Esophagus squamous epithelium (tissue), 5 donors: ENCODE measurements at places on chromosomes 6 and 20. TPM values are rescaled to one million over a fixed set of nuclear protein-coding genes. Genes with fewer than 3 reads are reported as not detected.

The CST4 gene
- not detected for total RNA-seq

The SMPDL3A gene
- 21.7 TPM for total RNA-seq

The ZC3H12D gene
- total RNA-seq: 0.79 TPM

The SFTA2 gene
- 6.3 TPM for total RNA-seq

The CFAP206 gene
- not detected for total RNA-seq

DNA sequence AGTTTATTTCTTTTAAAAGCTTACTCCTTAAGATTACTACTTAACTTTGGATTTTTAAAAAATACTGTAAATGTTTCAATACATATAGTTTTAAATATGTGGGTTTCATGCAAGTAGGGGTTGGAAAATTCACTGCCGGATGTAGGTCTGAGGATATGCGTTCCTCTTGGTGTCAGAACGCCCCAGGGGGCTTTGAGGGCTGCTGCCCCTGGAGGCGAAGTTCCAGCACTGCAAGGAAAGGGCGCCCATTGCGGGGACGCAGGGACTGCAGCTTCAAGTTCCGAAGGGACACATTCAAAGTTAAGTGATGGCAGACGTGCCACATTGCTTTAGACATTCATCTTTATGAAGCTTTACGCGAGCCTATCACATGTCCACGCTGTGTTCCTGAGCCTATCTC lies 152.9 kb downstream of the SOD2 start:
- no peaks in the 10 kb centered on the region for H3K27me3 ChIP-seq
- no peak overlapping the region for H3K27ac ChIP-seq
- H3K4me3 ChIP-seq: no peak overlapping the region
- DNase-seq: no peak
- H3K4me1 ChIP-seq: no peaks in the 10 kb centered on the region

GRCh38 chr6:44166591-44167184 lies 8.1 kb downstream of the CAPN11 start:
- peaks cover 50% of the 10 kb centered on the region for H3K27me3 ChIP-seq
- H3K4me1 ChIP-seq: peaks cover 8% of the 10 kb centered on the region
- H3K4me3 ChIP-seq: no peak overlapping the region
- H3K36me3 ChIP-seq: no peaks in the 10 kb centered on the region

GRCh38 chr20:37999526-38000263 lies 33.6 kb downstream of the TTI1 start:
- H3K4me3 ChIP-seq: no peak overlapping the region
- peaks cover 100% of the 10 kb centered on the region for H3K36me3 ChIP-seq
- H3K27me3 ChIP-seq: no peaks in the 10 kb centered on the region
- H3K4me1 ChIP-seq: no peaks in the 10 kb centered on the region

GRCh38 chr6:27251606-27252251 lies 4.2 kb downstream of the PRSS16 start:
- peak overlapping the region; percentile 74 for H3K4me3 ChIP-seq
- no peaks in the 10 kb centered on the region for H3K27me3 ChIP-seq
- no peaks in the 10 kb centered on the region for H3K36me3 ChIP-seq

GRCh38 chr6:136762022-136762975 lies 30.0 kb downstream of the MAP3K5 start:
- DNase-seq: no peak
- peaks cover 44% of the 10 kb centered on the region for H3K4me1 ChIP-seq
- no peaks in the 10 kb centered on the region for H3K36me3 ChIP-seq
- H3K4me3 ChIP-seq: peak overlapping the region; percentile 1

- H3K4me3 ChIP-seq: no peak overlapping the region
- H3K27ac ChIP-seq: no peak overlapping the region
- no peaks in the 10 kb centered on the region for H3K4me1 ChIP-seq
- no peak for DNase-seq
These were observed 646.5 kb downstream of the TENT5A start for GRCh38 chr6:81105998-81106397.

DNA sequence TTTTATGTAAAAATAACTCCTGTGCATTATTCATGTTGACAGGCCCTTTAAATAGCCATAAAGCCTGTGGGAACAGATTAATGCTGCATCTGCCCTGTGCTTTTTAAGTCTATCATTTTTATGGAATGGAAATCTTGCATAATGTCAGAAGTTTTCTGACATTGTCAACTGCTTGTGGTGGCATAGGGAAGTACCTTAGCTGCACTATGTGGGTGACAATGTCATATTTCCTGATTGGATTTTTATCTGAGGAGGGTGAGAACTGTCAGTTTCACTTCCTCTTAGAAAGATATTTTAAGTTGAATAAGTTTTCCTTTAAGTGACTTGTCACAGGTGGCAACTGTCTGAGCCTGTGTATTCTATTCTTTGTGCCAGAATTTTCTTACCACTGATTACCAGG lies 267.9 kb downstream of the PLCB1 start:
- no peak overlapping the region for H3K27ac ChIP-seq
- H3K27me3 ChIP-seq: no peaks in the 10 kb centered on the region
- peaks cover 9% of the 10 kb centered on the region for H3K4me1 ChIP-seq
- H3K36me3 ChIP-seq: no peaks in the 10 kb centered on the region
- DNase-seq: no peak

DNA sequence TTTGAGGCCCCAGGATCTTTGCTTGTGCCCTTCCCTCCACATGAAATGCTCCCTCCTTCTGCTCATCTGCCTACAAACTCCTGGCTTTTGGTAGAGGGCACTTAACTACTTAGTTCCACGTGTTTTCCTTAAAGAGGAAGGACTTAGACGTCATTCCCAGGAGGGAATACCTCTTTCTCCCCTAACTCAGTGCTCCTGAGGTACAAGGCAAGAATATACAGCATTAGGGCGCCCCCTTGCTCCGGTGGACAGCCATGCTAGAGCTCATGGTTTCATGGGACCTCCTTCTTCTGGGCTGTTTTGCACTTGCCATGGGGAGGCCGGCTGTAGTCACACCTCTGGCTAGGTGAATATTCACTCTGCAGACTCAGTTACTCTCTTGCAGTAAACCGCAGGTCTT lies 93.8 kb upstream of the LY86 start:
- H3K27me3 ChIP-seq: no peaks in the 10 kb centered on the region
- no peak overlapping the region for H3K27ac ChIP-seq

DNA sequence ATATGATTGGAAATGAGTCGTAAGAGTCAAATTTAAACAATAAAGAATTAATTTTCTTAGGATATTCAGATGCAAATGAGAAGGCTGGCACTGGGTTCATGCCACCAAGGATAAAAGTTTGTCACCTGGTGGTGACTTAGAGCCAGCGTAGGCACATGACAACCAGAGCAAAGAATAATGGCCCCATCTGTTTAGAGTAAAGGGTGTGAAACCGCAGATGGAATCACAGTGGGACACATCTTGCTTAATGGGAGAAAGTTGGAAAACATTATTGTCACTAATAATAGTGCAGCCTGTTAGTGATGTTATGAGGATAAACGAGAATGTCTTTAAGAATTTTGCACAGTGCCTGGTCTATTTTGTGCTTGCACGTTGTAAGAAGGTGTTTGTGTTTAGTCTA lies 727.8 kb downstream of the QKI start:
- DNase-seq: no peak
- no peaks in the 10 kb centered on the region for H3K4me1 ChIP-seq
- H3K4me3 ChIP-seq: no peak overlapping the region
- H3K27me3 ChIP-seq: no peaks in the 10 kb centered on the region

DNA sequence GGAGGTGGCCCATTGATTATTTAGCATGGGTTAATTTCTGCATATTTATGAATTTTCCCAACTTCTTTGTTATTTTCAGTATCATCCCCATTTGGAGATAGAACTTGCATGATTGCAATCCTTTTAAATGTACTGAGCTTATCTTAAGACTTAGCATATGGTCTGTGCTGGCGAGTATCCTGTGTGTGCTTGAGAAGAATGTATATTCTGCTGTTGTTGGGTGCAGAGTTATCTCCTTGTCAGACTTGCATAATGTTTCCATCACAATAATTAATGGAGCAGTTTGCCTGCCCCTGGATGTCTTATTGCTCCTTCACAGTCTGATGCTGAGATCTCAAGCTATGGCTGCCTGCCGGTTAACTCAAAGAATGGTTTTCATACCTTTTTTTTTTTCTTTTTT lies 112.6 kb downstream of the CDYL start:
- H3K36me3 ChIP-seq: peaks cover 18% of the 10 kb centered on the region
- DNase-seq: no peak
- no peaks in the 10 kb centered on the region for H3K4me1 ChIP-seq
- no peak overlapping the region for H3K27ac ChIP-seq
- no peak overlapping the region for H3K4me3 ChIP-seq
